ENCODE measurements at places on chromosomes 7 and 10.

GRCh38 chr10:70087616-70088307, 35.1 kb downstream of the MACROH2A2 start:
- DNase-seq: no peak

- no peak for DNase-seq
Observed at GRCh38 chr7:24576171-24577025, 3.1 kb downstream of the PALS2 start.

DNA sequence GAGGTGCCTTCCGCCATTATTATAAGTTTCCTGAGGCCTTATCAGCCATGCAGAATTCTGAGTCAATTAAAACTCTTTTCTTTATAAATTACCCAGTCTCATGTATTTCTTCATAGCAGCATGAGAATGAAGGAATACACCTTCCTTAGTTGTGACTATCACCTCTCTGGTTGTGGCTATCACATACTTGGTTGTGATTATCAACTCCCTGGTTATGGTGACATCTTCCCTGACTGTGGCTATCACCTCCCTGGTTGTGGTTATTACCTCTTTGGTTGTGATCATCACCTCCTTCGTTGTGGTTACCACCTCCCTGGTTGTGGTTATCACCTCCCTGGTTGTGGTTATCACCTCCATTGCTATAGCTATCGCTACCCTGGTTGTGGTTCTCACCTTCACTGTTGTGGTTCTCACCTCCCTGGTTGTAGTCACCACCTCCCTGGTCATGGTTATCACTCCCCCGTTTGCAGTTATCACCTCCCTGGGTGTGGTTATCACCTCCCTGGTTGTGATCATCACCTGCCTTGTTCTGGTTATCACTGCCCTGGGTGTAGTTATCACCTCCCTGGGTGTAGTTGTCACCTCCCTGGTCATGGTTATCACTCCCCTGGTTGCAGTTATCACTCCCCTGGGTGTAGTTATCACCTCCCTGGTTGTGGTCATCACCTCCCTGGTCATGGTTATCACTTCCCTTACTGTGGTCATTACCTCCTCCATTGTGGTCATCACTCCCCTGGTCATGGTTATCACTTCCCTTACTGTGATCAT, 105.9 kb downstream of the GPR26 start:
- no peak for DNase-seq

GRCh38 chr10:27628621-27629020, 117.0 kb downstream of the MKX start:
- DNase-seq: no peak

- no peak for DNase-seq
Observed at GRCh38 chr7:85840554-85840953, 653.7 kb upstream of the SEMA3D start.

- DNase-seq: no peak
Observed at GRCh38 chr7:23347033-23347681, 48.0 kb downstream of the MALSU1 start.

- no peak for DNase-seq
Observed at GRCh38 chr10:5983774-5984173, 6.4 kb upstream of the IL15RA start.

- DNase-seq: no peak
Observed at GRCh38 chr7:120684463-120684862, 173.5 kb downstream of the TSPAN12 start.

- DNase-seq: no peak
Observed at GRCh38 chr7:141999058-141999623, 3.5 kb downstream of the MGAM start.

DNA sequence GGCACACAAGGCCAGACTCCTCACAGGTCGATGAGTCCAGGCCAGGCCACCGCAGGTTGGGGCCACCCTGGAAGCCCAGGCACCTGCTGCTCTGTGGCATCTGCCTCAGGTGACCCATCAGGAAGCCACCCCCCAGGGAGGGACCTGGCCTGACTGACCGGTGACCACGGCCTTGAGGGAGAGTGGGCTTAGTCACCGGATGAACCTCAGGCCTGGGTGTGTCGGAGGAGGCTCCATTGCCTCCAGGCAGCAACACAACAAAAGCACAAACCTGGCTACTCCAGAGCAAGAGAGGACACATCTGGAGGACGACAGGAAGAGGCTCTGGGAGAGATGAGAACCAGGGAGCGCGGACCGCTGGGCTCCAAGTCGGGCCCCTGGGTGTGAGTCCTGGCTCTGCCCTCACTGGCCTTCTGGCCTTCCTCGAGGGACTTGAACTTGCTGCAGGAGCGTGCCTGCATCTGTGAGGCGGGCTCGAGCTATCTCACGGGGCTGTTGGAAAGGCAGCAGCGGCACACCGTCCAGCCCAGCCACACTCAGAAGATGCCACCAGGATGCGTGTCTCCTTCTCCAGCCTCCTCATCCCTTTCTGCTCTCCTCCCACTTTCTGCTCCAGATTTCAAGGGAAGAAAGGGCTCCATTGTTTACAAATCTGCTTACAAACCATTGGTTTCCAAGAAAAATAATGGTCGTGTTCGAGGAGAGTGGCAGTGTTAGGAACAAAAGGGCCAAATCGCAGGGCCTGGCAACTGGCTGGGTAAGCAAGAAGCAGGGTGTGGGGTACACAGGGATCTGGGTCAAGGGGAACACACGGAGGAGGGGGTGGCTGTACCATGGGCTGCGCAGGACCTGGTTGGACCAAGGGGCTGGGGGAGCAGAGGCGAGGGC, 152.9 kb downstream of the ADAM12 start:
- DNase-seq: no peak

GRCh38 chr10:112185959-112186358, 2.4 kb upstream of the GPAM start:
- DNase-seq: no peak

DNA sequence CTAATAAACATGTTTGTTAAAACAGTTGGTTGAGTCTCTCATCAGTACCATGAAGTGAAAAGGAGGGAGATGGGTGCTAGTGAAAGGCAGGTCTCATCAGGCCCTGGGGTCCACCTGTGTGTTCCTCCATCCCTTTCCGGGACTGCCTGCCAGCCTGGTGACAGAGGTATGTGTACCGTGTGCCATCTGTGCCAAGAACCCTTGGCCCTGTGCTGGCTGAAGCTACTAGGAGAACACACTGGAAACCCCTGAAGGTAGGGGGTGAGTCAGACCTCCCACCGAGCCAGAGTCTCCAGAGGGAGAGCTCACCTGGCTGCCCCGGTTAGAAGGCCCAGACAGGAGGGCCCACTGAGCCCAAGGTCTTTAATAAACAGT, 2.3 kb downstream of the DDIT4 start:
- DNase-seq: no peak

- no peak for DNase-seq
Observed at GRCh38 chr7:149778696-149779501, 5.5 kb upstream of the ZNF467 start.

DNA sequence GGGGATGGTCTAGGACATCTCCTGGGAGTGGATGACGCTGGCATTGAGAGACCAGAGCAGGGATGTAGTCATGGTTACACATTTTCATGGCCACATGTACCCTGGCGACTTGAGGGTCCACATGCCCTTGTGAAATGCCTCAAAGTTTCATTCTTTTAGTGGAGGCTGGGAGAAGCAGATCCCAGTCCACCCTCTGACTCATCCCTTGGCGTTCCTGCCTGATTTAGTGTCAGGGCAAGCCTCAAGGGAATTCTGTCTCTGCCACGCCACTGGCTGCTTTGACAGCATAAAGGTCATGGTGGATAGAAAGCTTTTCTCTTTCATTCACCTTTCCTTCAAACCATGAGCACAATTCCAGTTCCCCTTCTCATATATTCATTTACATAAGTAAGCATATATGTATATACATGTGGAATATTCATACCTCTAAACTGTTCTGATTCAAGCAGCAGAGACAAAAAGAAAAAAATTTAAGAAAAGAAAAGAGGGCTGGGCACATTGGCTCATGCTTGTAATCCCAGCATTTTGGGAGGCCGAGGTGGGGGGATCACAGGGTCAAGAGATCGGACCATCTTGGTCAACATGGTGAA, 21.8 kb upstream of the KIF5B start:
- DNase-seq: no peak

DNA sequence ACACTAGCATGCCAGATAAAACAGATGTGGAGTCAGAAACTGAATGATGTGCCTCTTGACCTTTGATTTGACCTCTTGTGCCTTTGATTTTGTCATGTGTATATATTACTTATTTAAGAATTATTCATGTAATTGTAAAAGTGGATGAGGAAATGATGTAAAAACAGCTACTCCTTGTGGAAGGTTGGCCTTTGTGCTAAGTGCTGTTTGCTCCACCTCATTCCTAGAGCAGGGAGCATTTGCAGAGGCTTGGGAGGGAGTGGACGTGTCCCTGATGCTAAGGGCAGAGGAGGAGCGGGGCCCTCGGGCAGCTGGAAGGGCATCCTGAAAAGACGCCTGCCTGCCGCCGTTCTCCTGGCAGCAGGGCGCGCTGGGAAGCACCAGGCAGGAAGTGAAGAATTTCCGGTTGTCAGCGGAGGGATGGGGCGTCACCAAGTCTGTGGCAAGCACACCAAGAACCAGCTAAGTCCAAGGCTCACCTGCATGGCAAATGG, 197.6 kb upstream of the ZNF32 start:
- DNase-seq: no peak

- DNase-seq: no peak
Observed at GRCh38 chr10:71801361-71801760, 28.0 kb upstream of the VSIR start.

DNA sequence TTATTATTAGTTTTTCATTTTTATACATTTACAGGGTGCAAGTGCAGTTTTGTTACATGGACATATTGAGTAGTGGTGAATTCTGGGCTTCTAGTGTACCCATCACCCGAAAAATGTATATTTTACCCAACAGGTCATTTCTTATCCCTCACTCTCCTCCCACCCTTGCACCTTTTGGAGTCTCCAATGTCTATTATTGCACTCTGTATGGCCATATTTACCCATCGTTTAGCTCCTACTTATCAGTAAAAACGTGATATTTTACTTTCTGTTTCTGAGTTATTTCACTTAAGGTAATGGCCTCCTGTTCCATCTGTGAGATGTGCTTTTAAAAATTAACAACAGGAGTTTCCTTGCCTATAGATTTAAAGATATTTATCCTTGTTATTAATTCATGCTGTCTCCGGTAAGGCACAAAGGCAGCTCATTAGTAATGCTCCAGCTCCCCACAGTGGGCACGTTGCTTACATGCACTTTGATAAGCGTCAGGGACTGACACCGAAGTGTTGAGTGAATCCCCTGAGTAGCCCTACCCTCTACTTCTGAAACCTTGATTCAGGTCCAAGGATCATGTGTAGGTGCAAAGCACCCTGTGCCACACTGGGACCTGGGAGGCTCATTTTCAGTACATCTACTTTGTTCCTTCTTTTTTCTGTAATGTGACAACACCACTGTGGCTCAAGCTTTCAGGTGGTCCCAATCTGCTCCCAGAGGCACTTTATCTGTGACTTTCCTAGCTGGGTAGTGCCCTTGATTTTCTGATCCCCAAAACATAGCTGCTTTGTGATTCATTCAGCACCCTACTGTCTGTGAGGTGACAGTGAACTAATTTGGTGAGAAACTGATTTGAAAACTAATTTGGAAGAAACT, 27.3 kb downstream of the HYAL4 start:
- no peak for DNase-seq

- DNase-seq: no peak
Observed at GRCh38 chr10:22280078-22280477, 36.1 kb upstream of the COMMD3 start.

DNA sequence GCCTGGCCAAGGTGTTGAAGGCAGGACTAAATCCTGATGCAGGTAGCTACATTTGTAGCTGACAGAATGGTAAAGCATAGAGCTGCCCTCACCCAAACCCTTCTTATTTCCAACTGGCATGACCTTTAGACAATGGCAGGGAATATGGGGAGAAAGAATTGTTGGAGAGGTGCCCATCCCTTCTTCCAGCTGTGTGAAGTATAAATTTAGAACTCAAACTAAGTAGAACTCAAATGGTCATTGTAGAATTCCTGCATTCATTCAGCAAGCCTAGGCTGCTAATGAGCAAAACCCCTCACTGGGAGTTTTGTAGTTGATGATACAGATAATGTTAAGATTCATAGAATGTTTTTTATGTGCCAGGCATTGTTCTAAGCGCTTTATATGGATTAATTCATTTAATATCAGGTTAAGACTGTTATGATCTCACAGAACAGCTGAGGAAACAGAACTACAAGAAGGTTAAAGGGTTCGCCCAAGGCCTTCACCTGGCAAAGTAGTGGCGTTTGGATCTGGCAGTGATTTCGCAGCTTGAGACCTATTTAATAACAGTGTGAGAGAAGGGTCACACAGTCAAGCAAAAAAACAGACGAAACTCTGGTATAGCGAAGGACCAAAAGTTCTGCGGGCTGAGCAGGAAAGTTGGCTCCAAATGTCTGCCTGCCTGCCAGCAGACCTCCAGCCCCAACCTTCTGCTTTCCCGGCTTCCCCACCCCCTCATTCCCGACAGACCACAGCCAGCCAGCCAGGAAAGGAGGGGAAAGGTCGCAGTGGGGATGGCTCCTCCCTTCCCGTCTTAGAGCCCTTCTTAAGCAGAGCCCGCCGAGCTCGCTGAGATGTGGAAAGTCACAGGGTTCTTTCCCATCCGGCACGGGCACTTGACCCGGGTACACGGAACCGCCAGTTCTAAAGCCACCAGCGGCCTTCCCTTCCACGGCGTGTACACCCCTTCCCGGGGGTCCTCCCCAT, 1.6 kb upstream of the HILPDA start:
- DNase-seq: no peak

DNA sequence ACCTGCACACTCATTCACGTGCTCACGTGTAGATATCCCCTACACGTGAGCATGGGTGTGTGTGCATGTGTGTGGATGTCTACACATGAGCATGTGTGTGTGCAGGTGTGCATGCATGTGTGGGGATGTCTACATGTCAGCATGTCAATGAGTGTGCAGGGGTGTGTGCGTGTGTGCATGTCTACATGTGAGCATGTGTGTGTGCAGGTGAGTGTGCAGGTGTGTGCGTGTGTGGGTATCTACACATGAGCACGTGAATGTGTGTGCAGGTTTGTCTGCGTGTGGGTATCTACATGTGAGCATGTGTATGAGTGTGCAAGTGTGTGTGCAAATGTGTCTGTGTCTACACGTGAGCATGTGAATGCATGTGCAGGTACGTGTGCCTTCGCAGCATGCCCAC, 274.8 kb downstream of the PTPRN2 start:
- no peak for DNase-seq

- no peak for DNase-seq
Observed at GRCh38 chr7:133576612-133577168, 323.8 kb downstream of the EXOC4 start.

DNA sequence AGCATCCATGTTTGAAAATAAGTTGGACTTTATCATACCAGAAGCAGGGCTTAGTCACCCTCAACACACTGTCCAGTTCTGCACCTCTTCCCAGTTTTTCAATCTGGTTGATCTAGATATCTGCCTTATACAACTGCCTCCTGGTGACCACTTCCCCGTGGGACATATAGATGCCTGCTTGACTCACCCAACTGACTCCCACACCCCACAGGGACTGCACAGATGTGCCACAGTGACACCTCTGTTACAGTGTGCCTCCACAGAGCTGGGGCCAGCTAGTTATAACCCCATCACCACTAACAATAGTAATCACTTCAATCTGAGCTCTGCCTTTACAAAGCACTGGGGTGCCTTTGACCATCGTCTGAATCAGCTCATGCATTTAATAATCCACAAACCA, 82.6 kb upstream of the AOAH start:
- DNase-seq: no peak

Data from stimulated activated CD4-positive, alpha-beta T cell treated with anti-CD3 and anti-CD28 coated beads, Interleukin-1b, Interleukin-23, amount 100 ng/mL, for 1 hour (primary cell).